ENCODE measurements at places on chromosomes 16 and 17. TPM values are rescaled to one million over a fixed set of nuclear protein-coding genes. Genes with fewer than 3 reads are reported as not detected.

ITGAL gene
- not detected for total RNA-seq

ANKRD40CL gene
- not detected for total RNA-seq

ZSCAN10 gene
- not detected for total RNA-seq

PDILT gene
- total RNA-seq: not detected

ZNF597 gene
- total RNA-seq: 5.2 TPM
